Activated CD4-positive, alpha-beta T cell treated with anti-CD3 and anti-CD28 coated beads, Interleukin-2, Interleukin-4, amounts not matched to agents 100 ng/mL and 50 ng/mL, durations not matched to agents 16 hours and 8 hours (primary cell): ENCODE measurements at places on chromosomes 2 and 18.

- no peak for DNase-seq
Observed at GRCh38 chr18:23274638-23275482, 139.6 kb downstream of the CABLES1 start.

DNA sequence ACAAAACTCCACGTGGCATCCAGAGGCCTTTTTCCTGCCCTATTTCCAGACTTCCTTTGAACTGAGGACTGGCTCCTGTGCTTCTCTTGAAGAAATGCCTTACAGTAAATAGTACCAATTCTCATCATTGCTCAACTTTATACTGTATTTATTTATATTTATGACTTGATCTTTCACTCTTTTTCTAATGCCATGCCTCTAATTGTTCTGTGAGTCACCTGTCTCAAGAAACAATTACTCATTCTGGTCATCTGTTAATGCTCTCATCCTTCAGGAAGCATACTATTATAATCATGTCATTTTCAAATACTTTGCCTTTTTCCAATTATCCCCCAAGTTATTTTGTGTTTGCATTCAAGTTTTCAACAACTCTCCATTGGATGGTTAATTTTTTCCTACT lies 85.9 kb downstream of the DCDC2C start:
- DNase-seq: no peak

GRCh38 chr2:199883474-199884212 lies 27.4 kb upstream of the C2orf69 start:
- DNase-seq: no peak

DNA sequence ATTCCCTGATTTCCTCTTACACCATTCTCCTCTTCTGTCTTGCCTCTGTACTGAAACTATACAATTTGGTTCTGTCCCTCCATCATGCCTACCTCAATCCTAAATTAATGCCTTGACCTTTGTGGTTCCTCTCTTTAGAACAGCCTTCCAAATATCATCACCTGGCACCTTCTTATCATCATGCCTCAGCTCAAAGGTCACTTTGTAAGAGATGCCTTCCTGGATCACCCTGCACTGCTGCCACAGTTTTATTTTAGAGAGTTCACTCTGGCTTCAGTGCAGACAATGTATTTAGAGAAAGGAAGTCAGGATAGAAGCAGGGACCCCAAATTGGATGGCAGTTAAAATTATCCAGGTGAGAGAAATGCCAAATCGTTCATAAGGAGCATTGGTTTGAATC lies 64.5 kb downstream of the LRRTM4 start:
- DNase-seq: no peak

DNA sequence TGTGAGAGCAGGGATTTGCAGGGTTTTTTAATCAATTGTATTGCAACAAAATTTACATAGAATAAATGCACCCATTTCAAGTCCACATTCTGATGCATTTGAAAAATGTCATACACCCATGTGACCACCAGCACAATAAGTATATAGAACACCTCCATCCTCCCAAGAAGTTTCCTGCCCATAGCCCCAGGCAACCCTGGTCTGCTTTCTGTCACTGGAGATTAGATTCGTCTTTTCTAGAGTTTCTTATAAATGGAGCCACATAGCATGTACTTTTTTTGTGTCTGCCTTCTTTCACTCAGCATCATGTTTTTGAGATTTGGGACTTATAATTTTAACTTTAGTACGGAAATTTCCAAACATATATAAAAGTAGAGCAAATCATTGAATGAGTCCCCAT lies 127.2 kb upstream of the EPAS1 start:
- DNase-seq: no peak

GRCh38 chr2:24623535-24623934 lies 132.5 kb downstream of the NCOA1 start:
- no peak for DNase-seq

DNA sequence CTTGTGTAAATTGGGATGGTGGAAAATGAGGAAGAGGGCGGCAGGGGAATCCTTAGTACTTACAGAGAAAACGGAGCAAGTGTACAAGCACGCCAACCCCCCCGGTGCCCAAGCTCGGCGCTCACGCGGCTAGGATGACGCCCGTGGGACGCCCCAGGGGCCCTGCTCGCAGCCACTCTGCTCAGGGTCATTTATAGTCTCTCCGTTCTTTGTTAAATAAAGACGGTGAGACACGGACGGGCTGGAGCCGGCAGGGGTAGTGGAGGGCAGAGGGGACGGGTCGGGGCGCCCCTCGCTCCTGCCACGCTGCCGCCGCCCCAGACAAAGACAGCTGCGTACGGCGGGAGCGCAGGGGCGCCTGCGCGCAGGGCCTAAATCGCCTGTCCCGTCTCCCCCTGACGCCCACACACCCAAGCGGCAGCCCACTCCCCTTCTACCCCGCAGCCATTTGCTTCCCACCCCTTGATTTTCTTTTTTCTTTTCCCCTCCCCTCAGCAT lies 37.8 kb downstream of the PCBP1 start:
- DNase-seq: no peak

GRCh38 chr2:209636076-209636475 lies 135.6 kb upstream of the UNC80 start:
- no peak for DNase-seq

GRCh38 chr2:177074099-177074710 lies 138.4 kb upstream of the HNRNPA3 start:
- DNase-seq: no peak

GRCh38 chr2:174621323-174621722 lies 23.7 kb upstream of the WIPF1 start:
- DNase-seq: no peak

DNA sequence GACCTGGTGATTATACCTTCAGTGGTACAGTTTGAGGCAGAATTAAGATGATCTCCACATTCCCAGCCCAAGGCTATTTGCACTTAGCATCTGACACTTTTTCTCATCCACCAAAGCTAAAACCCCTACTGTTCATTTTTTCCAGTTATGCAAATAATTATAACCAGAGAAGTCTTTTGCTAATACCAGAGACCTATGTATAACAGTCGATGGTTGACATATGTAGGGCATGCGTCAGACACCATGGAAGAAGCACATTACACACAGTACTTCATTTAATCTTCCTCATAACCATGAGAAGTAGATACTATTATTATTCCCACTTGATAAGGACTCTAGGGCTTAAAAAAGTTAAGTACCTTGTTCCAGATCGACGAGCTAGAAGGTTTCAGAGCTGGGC lies 36.5 kb downstream of the AP1S3 start:
- no peak for DNase-seq

DNA sequence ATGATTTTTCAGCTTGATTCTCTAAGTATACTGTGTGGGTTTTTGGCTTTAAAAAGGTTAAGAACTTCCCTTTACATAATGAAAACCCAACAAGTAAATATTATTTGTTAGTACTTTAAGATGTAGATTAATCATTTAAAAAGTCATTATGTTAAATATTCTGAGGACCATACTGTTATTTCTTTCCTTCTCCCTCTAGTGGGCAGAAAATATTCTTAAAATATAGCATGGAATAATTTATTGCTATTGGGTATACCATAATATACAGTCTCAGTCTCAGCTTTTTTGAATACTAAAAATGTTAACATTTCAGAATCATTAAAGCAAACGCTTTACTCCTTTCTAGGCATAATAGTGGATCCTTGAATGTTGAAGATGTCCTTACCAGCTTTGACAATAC lies 28.1 kb downstream of the CAMKMT start:
- no peak for DNase-seq

- no peak for DNase-seq
Observed at GRCh38 chr2:114127372-114127771, 237.5 kb downstream of the ACTR3 start.
